Fibroblast of upper back skin (primary cell): ENCODE measurements at places on chromosomes 5 and 9.

DNA sequence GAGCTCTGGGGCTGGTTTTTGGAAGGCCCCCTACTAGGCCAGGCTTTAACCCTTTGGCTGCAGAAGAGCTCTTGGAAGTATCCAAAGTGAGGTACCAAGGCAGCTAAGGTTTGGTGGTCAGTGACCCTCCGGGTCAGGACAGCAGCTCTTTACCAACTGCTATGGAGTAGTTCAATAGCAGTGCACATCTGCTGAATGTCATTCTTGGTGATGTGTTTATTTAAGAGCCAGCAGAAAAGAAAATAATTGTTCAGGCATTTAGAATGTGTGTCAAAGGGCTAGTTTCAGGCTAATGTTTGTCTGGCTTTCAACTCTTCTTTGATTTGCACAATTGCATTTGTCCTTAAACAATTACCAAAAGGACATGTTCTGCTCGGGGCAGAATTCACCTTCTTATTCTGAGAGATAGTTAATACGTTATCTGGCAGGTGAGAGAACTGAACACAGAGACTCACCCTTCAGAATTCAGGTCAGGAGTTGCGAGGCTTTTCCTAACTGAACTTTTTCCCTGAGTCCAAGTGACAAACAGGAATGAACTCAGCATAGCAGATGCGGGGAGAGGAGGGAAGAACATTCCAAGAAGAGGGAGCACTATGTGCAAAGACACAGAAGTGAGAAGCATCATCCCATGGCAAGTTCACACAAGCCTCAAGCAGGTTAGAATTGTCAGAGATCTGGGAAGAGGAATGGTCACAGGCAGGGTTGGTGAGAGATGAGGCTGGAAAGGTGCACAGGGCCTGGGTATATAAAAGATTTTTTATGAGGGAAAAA lies 556.7 kb upstream of the TLE4 start:
- no peak for DNase-seq

DNA sequence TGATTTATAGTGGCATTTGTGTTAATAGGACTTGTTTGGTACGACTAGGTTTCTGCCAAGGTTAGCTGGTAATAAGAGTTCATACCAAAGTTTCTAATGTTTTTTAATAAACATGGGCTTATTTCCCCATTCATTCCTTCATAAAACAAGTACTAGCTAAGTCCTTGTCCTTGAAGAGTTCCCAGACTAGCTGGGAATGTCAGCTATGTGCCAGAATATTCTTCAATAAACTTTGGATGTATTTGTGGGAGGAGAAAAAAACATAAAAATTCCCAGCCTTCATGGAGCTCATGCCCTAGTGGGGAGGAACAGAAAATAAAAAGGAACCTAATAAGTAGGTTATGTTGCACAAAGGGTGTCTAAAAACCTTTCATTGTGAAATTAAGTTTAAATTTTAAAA lies 176.9 kb downstream of the DENND1A start:
- peak; percentile 9 for DNase-seq

DNA sequence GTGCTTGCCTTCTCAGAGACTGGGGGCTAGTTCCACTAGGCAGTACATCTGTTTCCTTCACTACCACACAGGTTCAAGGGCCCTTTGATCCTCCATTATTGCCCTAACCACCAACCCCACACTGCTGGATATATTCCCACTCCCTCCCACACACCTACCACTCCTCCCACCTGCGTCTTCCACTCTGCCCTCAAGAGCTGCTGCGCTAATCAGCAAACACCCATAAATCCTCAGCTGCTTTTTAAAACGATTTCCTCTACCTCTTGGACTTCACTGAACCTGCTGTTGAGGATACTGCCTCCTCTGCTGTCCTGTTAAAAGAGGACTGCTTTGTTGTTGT lies 120.9 kb downstream of the MAPKAP1 start:
- DNase-seq, result no peak

- DNase-seq, result no peak
Measured at GRCh38 chr9:23849379-23850035, 23.5 kb upstream of the ELAVL2 start.

DNA sequence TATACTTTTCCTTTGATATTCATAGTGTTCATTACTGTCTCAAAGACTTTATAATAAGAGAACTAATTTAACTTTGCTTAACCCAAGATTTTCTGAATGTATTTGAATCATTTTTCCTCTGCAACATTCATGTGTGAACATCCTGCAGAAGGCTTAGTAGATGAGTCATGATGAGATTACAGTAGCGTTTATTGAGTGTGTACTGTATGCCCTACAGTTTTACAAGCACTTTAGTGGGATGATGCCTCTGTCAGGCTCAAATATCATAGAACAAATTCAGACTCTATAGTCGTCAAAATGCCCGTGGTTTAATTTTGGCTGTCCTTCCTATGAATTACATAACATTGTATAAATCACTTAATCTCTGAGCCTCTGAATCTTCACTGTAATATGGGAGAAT lies 41.2 kb downstream of the FYB1 start:
- DNase-seq, result peak; percentile 74

GRCh38 chr9:4936277-4936676 lies 48.8 kb upstream of the JAK2 start:
- no peak for DNase-seq

- DNase-seq, result no peak
Measured at GRCh38 chr9:89448381-89448780, 49.5 kb downstream of the SEMA4D start.

GRCh38 chr9:133754688-133755227 lies 16.6 kb upstream of the SARDH start:
- peak; percentile 6 for DNase-seq
